ENCODE measurements at places on chromosomes 1 and 21.

DNA sequence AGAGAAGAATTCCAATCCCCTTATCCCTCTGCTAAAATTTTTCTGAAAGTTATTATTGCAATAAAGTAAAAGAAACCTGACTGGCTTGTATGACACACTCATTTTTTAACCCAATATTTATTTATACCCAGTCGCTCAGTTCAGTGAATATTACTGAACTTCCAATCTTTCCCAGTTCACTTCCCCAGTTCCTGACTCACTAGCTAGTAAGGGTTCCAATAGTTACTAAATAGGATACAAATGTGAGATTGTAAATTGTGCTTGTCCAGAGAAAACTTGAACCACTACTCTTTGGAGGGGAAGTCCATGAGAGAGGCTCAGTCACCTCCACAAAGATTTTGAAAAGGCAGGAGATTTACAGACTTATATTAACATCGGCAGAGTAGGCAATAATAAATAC is 31.4 kb downstream of the PRDX6 start:
- DNase-seq: no peak

DNA sequence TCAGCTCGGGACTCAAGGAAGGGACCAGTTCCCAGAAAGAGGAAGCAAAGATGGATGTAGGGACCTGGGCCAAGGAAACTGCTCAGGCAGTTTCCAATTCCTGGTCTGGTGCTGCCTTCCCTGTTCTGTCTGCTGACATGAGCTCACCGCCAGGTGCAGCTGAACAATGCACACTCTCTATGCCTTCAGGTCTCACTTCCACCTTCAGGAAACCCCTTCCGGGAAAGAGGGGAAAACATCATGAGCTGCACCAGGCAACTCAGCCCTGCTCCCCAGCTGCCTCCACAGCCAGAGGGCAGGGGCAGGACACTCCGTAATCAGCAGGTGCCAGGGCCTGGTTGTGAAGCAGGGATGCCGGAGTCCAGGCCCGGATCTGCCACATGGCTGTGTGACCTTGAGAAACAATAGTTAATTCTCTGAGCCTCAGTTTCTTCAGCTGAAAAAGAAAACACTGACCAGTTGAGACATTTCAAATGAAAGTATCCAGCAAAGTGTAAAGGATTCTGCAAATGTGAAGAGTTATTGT is 27.8 kb downstream of the SMIM12 start:
- DNase-seq: no peak

GRCh38 chr1:109204484-109204883 is 9.2 kb upstream of the SARS1 start:
- no peak for DNase-seq

- no peak for DNase-seq
These were observed 1809.6 kb downstream of the BRINP3 start for GRCh38 chr1:188668083-188668482.

GRCh38 chr1:109112056-109112651 is 1.8 kb upstream of the ELAPOR1 start:
- DNase-seq: peak; percentile 41

DNA sequence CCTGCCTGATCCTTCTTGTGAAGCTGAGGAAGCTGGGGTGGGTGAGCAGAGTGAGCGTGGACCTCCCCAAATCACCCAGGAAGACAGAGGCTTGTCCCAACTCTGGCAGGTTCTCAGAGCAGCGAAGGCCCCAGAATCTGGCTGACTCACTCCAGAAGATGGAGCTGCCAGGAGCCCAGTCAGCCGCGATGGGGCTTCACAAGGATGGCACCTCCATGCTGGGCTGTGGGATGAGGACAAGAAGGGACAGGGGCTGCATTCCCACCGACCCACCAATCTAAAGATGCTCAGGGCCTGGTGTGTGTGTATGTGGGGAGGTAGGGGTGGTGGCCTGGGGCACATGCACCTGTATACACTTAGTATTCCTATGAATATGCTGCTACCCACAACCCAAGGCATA is 52.9 kb downstream of the ATP1A1 start:
- no peak for DNase-seq

DNA sequence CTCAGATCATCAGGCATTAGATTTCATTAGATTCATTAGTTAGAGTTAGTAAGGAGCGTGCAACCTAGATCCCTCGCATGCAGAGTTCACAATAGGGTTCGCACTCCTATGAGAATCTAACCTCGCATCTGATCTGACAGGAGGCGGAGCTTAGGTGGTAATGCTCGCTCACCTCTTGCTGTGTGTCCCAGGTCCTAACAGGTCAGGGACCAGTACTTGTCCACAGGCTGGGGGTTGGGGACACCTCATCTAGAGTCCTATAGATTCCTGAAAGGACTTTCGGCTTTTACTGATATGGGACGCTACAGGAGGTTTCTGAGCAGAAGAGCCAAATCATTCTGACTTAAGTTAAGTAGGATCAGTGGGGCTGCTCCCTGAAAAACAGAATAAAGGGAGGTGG is 91.4 kb downstream of the AKT3 start:
- DNase-seq: no peak

DNA sequence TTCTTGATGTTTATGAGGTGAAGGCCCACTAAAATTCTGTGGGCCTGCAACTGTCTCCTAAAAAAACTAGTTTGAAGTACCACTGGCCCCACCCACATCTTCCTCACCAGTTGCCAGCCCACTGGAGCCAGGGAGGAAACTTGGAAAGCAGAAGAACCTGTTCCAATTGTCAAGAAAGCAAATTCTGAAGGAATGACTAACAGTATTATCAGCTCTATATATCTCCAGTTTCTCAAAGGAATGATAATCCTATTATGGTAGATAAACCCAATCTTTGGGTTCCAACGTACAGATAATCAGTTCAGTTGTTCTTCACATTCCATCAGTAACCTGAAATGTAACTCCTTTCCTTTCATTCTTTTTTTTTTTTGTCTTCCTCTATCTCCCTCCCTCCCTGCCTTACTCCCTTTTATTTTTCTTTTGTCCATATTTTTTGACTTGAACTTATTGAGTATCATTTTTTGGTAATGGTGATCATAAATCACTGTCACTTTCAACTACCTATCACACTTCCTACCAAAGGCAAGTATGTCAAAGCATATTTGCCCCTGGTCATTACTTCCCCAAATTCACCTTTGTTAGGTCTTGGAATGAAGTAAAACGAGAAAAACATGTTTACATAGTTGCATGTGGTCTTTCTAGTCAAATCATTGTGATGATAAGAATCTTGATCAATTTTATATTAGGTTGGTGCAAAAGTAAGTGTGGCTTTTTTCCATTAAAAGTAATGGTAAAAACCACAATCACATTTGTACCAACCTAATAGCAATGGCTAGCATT is 943.4 kb downstream of the TTLL7 start:
- DNase-seq: no peak

- no peak for DNase-seq
These were observed 99.1 kb downstream of the EPHB2 start for GRCh38 chr1:22809783-22810182.

DNA sequence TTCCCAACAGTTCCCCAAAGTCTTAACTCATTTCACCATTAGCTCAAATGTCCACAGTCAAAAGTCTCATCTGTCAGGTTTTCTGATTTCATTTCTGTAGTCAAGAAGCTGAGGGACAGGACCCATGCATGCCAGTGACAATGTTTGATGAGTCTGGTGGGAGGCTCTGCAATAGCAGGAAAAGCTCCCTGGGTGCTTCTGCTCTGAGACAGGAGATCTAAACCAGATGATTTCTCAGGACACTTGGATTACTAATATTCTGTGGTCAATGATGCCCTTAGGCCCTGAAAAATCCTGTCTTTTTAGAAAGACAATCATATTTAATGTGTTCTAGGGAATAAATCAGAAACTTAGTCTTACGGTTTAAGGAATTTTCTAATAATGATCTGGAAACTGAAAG is 56.4 kb downstream of the PCBP3 start:
- DNase-seq: no peak

DNA sequence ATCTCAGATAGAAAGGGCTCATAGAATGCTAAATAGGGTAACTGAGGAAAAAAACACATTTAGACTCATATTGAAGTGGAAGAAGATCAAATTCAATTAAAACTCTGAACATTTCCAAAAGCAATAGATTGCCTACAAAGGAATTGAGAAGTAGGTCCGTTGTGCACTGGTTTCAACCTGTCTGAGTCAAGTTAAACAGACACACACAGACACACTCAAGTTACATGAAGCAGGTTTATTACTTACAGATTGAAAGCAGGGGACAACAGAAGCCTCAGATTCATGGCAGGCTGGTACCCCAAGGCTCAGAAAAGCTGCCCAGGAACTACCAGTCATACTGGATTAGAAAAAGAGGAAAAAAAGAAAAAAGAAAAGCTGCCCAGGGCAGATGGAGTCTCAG is 20.7 kb upstream of the S100A2 start:
- DNase-seq: no peak

GRCh38 chr1:225877580-225877979 is 4.6 kb downstream of the TMEM63A start:
- peak; percentile 22 for DNase-seq

DNA sequence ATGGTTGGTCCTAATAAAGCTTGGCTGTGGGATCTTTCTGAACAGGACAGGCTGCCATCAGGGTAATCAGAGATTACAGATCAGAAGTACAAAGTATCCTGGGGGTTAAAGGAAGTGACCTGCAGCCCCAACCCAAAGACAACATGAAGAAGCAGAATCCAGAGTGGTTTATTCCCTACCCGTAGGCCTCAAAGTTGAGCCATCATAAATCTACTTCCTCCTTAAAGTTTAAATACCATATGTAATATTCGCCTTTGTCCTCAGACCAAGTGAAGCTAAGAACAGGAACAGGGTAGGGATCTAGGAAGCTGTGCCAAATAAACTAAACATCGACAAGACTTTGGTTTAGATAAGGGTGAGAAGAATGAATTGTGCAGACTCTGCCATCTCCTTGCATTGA is 15.9 kb upstream of the DHX9 start:
- no peak for DNase-seq

- no peak for DNase-seq
These were observed 76.1 kb upstream of the JUN start for GRCh38 chr1:58859769-58860485.
